ENCODE measurements at places on chromosomes 16 and 17.

DNA sequence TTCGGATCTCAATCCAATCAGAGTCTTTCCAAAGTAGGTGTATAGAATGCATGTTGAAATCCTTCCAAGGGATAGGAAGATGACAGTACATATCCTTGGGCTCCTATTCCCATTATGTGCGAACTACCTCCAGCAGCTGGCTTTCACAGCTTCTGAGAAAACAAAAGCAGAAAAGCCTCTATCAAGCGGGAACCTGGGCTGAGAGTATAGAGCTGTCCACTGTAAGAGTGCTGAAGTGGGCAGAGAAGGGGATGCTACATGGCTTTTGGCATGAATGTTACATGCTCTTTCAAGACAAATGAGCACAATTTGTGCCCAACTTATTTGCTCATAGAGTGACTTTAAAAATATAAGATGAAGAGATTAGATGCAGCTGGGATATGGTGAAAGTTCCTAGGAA lies 993.5 kb downstream of the CDH8 start:
- peak; percentile 40 for DNase-seq

DNA sequence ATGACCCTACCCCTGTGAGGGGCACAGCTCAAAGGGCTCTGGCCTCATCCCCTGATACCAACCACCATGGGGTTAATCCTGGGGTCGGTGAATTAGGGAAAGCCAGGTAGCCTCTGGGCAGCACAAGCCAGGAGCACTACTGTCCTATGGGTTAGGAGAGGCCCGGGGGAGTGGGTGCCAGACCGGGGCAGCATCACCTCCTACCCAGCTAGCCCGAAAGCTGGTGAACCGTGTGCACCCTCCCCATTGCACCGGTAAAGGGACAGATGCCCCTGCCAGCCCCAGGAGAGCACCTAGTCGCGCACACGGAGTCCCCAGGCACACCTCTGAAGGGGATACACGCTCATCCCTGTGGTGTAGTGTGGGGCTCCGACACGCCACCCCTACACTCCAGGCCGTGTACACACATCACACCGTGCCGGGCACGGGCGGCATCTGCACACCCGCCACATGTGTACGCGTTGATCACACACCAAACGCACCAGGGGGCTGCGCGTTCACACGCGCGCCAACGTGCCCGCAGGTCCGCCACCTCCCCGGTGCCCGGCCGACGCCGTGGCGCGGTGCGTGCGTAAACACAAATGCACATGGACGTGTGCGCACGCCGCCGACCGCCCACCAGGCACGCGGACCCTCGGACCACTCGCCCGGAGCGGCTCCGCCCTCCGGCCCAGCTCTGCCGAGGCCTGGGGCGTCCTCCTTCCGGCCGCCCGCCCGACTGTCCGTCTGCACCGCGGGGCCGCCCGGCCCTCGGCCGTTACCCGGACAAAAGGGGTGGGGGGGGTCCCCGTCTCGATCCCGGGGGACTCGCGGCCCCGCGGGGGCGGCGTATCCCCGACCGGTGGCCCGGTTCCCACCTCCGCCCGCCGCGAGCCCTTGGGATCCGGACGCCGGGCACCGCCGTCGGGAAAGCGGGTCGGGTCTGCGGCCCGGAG lies 785 bp downstream of the UBALD1 start:
- DNase-seq = no peak

DNA sequence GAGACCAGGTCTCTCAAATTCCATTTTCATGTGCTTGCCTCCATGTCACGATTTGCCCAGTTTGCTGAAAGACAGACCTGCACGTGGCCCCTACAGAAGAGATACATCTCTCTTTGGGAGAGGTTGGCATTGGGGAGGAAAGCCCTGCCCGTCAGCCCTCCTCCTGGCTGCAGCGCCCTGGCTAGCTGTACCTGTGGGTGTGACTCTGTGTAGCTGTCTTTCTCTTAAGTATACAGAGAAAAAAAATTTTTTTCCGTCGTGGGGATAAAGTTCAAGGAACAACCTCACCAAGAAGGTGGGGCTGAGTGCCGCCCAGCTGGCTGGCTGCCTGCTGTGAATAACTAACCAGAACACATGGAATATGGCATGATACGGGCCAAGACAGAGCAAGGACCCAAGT lies 26.5 kb downstream of the TMEM98 start:
- no peak for DNase-seq

GRCh38 chr17:66462010-66462409 lies 159.6 kb downstream of the PRKCA start:
- no peak for DNase-seq
